ENCODE measurements at places on chromosomes 4 and X. TPM values are rescaled to one million over a fixed set of nuclear protein-coding genes. Genes with fewer than 3 reads are reported as not detected.

DNA sequence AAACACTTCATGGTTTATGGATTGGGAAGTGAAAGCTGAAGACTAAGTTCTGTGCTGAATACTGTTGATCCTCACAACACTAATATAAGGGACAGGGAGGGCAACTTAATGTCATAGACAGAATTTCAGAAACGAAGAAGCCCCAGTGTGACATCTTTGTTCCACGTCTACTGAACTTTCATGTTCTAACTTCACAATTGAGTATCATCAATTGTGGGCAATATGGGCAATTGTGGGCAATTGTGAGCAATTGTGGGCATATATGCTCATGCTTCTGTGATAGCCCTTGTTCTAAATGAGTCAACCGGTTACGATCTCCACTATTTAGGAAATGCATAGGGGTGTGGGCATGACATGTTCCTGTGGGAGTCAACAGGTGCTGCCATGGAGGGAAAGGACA lies 33.7 kb downstream of the CYBB start:
- no peak for DNase-seq

Gene TBC1D19
- 29.8 TPM for total RNA-seq

DNA sequence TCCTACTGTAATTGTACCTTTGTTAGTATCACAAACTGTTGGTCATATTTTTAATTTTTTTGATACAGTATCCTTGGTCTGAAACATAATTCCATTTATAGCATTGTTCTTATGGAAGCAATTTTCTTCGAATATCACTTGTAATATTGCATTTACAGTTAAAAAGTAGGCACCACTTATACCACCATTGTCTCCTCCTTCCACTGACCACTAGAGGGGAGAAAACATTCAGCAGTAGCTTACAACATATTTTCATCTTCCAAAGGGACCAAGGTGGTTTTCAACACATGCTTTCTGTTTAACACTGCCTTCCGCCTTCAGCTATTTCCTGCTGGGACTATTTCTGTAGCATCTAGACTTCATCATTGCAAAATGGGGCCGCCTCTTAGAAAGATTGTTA lies 146.2 kb downstream of the COL4A6 start:
- no peak for DNase-seq

- DNase-seq = peak; percentile 72
Measured at GRCh38 chrX:103197721-103198306, 17.1 kb upstream of the BEX4 start.

DNA sequence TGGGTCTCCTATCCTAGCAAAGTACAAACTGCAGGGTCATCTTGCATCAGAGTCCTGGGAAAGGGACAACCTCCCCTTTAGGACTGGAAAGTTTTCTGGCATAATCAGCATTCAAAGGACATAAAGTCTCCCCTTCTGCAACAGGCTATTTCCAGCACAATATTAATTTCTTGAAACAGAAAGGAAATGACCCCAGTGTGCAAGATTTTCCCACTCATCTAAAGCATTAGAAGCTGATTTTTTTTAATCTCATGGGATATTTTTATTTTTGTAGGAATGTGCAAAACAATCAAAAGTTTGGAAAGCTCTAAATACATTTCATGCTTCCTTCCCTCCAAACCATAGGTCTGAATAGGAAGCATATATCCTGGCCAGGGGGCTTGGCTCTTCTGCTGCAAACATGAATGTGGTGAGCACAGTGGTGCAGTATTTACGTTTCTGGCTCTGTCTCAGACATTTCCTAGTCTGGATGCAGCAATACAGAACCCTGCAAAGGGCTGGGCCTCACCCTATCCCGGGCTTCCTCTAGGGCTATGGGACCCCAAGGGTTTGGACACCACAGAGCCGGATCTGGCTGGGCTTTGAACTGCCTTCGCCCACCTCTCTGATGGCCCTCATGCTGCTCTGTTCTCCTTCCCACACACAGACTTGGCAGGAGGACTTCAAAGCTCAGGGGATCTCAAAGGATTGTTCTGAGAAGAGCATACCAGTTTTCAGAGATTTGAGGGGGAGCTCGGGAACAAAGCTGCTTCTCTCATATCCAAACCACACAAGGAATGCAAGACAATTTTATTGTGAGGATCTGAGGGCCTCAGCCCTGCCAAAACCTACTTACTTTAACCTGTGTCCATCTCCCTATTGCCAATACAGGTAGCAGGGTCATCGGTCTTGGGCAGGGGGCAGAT lies 64.9 kb downstream of the POLR2B start:
- peak; percentile 95 for DNase-seq

- no peak for DNase-seq
Measured at GRCh38 chr4:11263208-11263607, 165.5 kb downstream of the HS3ST1 start.

Data from skin of body (tissue), 3 donors.